ENCODE measurements at places on chromosomes 4 and X. TPM values are rescaled to one million over a fixed set of nuclear protein-coding genes. Genes with fewer than 3 reads are reported as not detected.

The RTL9 gene
- polyA plus RNA-seq: 0.30 TPM

DNA sequence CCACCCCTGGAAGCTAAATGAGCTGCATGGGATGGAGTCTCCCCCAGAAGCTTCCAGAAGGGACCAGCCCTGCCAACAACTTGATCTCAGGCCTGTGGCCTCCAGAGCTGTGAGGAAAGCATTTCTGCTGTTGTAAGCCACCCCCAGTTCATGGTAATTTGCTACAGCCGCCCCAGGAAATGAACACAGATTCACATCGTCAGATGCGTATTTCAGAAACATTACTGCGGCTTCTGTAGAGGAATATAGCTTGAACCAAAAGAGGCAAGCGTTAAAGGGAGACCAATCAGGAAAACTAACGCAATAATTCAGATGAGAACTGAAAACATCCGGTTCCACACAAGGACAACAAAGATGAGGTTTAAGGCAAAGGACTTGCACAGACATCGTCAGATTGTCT is 128.4 kb upstream of the TBL1X start:
- no peak for DNase-seq

DNA sequence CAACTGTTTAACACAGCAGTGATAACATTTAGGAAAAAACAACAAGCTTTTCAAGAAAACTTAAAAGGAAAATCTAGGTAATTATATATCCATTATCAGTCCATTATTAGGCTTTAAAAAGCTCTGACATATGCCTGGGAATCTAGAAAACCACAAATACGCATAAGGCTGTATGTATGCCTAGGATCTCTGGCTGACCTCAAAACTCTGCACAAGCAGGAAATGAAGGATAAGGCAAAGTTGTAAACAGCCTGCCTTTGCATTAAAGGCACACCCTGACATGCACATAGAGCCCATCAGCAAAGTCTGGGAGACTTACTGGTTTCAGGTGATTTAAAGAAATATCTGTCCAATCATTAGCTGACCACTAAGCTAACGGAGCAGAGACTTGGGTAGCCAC is 14.0 kb downstream of the TIMP1 start:
- no peak for DNase-seq

The ADH4 gene
- polyA plus RNA-seq: 1.4 TPM
